ENCODE measurements at places on chromosomes 2 and 18. TPM values are rescaled to one million over a fixed set of nuclear protein-coding genes. Genes with fewer than 3 reads are reported as not detected.

- no peak for ATAC-seq
These were observed 182.6 kb downstream of the PID1 start for GRCh38 chr2:229088517-229088913.

Gene EEF1B2
- total RNA-seq, result 710 TPM

- no peak for ATAC-seq
These were observed 898.2 kb downstream of the NRXN1 start for GRCh38 chr2:50133766-50134165.

DNA sequence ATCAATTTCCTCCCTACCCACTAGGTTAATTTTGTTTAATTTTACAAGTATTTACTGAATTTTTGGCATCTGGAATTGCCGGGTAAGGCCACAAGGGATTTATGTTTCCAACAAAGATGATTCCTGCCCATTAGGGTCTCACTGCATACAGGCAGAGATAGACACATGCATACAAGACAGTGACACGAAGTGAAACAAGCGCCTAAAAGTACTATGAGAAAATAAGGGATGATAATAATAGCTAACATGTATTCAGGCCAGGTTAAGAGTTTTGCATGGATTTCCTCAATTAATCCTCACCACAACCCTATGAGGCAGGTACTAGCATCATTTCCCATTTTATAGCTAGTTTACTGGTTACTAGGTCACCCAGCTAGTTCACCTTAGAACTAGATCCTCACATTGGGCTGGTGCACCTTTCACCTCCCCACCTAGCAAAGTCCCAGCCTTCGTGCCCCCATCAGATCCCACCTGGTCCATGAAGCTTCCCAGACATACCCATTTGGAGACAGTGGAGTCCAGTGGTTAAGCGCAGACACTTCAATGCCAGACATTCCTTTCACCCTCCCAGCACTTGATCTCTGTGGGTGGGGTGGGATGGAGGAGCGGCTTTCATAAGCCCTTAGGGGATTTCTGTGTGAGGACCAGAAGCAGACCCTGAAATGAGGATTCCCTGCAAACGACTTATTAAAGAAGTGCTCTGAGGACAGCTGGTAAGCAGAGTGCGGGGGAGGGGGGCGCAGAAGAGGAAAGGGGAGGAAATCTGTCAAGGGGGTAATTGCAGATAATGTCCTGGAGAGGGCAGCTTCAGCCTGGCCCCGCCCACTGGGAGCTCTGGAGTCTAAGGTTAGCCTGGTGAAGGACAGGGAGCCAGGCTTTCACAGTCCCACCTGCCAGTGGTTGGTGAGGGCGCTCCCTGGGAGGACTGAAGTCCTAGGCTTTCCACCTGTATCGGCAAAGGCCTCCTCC is 5.8 kb upstream of the DGUOK start:
- peak; percentile 40 for ATAC-seq

Gene ZNF521
- total RNA-seq, result 0.87 TPM

- ATAC-seq, result no peak
These were observed 145.1 kb downstream of the COMMD1 start for GRCh38 chr2:62050456-62051045.

- peak; percentile 48 for ATAC-seq
These were observed 1.5 kb upstream of the SLC35G4 start for GRCh38 chr18:11607906-11608305.

DNA sequence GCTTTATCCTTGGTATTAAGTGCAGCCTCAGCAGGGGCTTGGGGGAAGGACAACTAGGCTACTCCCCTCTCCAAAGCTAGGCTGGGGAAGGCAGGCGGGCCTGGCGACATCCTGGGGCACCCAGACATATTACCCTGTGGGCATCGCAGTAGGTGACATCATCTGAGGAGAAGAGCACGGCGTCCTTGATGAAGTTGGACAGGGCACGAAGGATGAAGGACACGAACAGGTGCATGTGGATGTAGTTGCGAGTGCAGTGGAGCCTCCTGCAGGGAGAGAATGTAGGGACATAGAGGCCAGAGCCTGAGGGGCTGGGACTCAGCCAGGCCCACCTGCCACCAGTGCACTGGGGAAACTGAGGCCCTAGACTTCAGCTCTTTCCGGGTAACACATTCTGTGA is 32.3 kb downstream of the TMEM37 start:
- ATAC-seq, result no peak

Gene SSB
- total RNA-seq, result 164 TPM

DNA sequence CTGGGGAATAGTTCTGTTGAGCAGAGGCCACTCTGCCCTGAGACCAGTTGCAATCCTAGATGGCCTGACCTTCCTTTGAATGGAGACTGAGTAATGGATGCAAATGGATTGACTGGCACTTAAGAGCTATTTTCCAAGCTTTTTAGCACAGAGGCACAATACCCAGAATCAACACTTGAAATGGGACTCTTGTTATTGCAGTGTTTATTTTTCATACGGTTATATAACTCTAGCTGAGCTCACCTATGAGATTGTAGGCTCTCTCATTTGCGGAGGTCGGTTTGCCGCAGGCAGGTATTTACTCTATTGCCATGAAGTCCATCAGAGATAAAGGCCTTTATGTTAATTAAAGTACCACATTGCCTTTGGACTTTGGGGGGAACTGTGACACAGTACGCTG is 422.3 kb upstream of the CELF4 start:
- peak; percentile 32 for ATAC-seq

GRCh38 chr2:22788749-22789327 is 596.1 kb upstream of the KLHL29 start:
- peak; percentile 51 for ATAC-seq

Gene AGXT
- total RNA-seq, result not detected

DNA sequence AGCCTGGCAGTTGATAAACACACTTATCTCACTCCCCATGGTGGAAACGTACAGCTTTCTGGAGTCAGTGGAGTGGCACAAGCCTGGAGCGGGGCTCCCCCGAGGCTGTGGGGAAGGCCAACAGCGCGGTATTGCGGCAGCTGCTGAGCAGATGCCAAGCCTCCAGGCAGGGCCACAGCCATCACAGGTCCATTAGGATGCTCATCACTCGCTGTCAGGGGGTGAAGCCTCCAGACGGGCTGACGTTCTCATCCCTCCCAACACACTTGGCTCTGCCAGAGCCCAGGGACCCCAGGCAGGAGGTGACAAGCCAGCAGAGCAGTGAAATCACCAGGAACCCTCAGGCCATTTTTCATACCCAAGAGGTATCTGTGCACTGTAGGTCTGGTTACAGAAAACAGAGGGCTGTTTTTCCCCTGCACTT is 529.2 kb upstream of the KLHL29 start:
- no peak for ATAC-seq

Gene DLX2
- 0.14 TPM for total RNA-seq

DNA sequence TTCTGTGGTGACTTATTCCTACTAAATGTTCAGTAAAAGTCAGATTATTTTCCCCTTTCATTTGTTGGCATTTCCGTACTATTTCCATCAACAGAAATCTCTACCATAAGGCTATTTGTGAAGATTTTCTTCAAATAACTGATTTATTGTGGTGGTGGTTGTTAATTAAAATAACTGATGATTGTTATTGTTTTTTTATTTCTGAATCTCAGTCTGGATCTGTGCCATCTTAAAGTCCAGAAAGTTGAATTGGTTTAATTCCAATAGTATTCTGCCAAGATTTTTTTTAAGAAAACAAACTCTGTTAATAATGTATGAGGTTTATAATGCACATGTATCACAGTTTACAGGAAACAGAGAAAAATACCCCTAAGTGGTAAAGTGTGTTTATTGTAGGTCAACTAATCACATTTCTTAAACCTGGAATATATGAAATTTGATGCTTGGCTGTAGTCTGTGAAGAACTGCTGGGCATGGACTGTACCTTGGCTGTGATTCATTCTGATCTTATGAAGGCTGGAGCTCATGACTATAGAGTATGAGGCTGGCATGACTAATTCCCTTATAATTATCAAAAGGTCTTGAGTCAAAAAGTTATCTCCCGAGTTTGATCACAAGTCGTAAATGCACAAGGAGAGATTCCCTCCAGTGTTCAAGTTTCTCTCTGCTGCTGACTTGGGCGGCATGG is 134.2 kb upstream of the RND3 start:
- ATAC-seq, result no peak

DNA sequence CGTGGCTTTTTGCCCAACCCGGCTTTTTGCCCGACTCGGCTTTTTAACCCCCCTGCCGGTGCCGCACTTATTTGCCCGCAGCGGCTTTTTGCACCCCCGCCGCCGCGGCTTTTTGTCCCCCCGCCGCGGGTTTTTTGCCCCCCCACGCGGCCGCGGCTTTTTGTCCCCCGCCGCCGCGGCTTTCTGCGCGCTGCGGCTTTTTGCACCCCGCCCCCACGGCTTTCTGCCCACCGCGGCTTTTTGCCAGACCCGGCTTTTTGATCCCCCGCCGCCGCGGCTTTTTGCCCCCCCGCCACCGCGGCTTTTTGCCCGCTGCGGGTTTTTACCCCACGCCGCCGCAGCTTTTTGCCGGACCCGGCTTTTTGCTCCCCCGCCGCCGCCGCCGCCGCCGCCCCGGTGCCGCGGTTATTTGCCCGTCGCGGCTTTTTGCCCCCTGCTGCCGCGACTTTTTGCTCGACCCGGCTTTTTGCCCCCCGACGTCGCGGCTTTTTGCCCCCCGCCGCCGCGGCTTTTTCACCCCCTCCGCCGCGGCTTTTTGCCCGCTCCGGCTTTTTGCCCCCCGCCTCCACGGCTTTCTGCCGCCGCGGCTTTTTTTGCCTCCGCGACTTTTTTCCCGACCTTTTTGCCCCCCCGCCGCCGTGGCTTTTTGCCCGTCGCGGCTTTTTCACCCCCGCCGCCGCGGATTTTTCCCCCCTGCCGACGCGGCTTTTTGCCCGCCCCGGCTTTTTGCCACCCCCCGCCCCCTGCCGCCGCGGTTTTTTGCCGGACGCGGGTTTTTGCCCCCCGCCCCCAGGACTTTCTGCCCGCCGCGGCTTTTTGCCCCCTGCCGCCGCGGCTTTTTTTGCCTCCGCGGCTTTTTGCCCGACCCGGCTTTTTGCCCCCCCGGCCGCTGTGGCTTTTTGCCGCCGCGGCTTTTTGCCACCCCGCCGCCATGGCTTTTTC is 2786.5 kb downstream of the RPIA start:
- no peak for ATAC-seq

GRCh38 chr2:118613737-118614136 is 233.7 kb downstream of the EN1 start:
- ATAC-seq, result no peak

- ATAC-seq, result no peak
These were observed 13.4 kb upstream of the ZNF512 start for GRCh38 chr2:27569398-27569797.

Gene METTL4
- 6.7 TPM for total RNA-seq

DNA sequence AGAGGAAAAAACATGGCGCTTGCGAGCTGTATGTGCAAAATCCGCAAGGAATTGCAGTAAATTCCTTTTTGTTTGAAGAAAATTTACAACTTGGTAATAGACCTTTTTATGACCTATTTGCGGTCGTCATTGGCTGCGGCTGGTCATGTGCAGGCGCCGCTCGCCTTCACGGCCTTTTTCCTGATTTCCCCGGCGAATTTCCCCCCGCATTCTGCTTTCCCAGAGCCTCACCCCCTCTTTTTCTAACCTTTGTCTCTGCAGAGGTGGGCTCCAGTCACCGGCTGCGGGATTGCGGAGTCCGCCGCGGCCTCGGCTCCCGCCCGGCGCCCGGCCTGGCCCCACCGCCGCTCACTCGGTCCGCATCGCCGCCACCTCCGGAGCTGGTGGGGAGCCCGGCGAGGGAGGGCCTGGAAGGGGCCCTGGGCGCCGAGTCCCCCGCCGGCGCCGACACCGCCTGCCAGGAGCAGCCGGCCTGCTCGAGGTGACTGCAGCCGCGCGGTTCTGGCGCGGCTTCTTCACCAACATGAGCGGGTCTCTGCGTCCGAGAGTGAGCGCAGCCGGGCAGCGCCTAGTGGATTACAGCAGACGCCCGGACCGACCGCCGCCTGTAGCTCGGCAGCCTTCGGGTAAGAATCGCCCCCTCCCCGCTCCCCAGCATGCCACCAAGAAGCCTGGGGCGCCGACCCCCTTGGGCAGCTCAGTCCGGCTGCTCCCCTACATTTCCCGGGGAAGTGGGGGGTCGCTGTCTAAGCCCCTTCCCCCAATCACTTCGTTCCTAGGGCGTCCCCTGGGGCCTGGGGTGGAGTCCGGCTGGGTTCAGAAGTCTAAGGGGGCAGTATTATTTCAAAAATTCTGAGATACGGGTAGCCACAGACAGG is 7.1 kb downstream of the HOXD8 start:
- peak; percentile 26 for ATAC-seq

DNA sequence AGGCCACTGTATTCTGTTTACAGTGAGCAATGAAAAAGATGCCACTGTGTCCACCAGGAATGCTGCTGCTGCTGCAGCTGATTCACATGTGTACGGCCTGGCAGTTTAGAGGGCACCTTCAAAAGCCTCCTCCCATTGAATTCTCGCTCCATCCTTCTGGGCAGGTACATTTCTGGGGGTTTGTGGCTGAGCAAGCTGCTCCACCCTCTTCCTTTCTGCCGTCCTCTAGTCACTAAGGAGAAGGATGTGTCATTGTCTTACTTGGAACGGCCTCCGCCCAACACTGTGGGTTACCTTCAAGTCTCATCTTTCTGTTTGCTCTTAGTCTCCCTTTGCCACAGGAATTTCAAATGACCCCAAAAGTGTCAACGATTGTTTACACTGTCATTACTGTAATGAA is 182.0 kb downstream of the ZBTB7C start:
- ATAC-seq, result no peak

GRCh38 chr2:205657579-205657978 is 24.7 kb upstream of the NRP2 start:
- ATAC-seq, result no peak

Gene ICOS
- total RNA-seq, result not detected

Gene INPP5D
- 3.1 TPM for total RNA-seq

DNA sequence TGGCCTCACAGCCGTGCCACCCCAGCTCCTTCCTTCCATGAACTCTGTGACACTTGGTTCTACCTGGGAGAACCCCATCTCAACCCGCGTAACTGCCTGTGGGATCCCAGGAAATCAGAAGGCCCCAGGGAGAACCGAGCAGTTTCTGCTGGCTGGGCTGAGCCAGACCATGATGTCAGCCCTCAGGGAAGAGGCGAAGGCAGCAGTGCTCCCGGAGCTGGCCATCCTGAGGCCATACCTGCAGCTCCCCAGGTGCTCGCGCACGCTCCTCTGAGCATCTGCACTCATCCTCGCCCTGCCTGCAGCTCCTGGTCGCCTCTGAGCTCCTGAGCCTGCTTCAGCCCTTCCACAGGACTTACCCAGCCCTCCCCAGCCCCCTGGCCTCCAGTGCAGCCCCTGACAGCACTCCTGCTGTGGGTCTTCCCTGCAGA is 186.1 kb downstream of the SEPTIN10 start:
- ATAC-seq, result no peak

DNA sequence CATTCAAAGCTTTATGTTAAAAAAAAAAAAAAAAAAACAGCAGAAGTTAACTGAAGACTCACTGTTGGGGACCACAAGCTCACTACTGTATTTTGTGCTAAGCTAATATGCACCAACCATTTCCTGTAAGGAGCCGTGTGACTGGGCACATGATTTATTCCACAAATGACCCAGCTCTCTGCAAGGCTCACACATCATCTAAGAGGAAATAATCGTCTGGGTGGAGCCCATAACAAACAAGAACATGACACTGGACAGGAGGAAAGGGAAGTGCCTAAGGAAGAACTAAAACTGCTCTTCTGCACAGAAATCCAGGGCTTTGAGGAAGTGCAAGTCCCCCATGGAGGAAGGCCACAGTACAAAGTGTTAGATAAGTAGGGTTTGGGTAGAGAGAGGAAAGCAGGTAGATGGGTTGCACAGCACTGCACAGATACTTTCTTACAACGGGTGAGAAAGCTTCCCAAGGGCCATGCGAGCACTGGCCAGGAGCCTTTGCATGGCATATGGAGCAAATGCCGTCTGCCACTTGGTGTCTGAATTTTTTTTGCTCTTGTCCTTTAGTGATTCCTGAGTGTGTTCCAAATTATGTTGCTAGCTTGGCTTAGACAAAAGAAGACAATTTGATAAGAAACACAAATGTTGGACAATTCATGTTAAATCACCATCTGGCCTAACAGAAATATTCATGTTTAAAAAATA is 24.4 kb downstream of the NFE2L2 start:
- peak; percentile 90 for ATAC-seq

Gene MALL
- total RNA-seq, result 10.0 TPM

Measured in motor neuron (in vitro differentiated cells).